ENCODE measurements at places on chromosomes 13 and 19. TPM values are rescaled to one million over a fixed set of nuclear protein-coding genes. Genes with fewer than 3 reads are reported as not detected.

MISP gene
- not detected for total RNA-seq

ZNF530 gene
- 3.6 TPM for total RNA-seq

EXOC3L2 gene
- total RNA-seq = not detected

TMEM145 gene
- total RNA-seq = not detected

HOMER3 gene
- 105 TPM for total RNA-seq

HPN gene
- not detected for total RNA-seq

TRPC4 gene
- 17.2 TPM for total RNA-seq

CYP4F8 gene
- not detected for total RNA-seq

LAIR1 gene
- not detected for total RNA-seq

CD22 gene
- total RNA-seq = 0.56 TPM

RRAS gene
- total RNA-seq = 44.3 TPM

WDR87 gene
- total RNA-seq = not detected

LDLR gene
- 269 TPM for total RNA-seq

ADAMTSL5 gene
- 3.7 TPM for total RNA-seq

PRR36 gene
- not detected for total RNA-seq

ADAMTS10 gene
- 12.0 TPM for total RNA-seq

LRRC25 gene
- total RNA-seq = not detected

FPR1 gene
- total RNA-seq = not detected

LGALS4 gene
- not detected for total RNA-seq

LGI4 gene
- total RNA-seq = 0.06 TPM

CNOT3 gene
- total RNA-seq = 15.3 TPM

CFD gene
- 0.79 TPM for total RNA-seq

CGB2 gene
- not detected for total RNA-seq

IL17D gene
- 5.3 TPM for total RNA-seq

ZNF221 gene
- total RNA-seq = 7.8 TPM

SIAH3 gene
- not detected for total RNA-seq

ADM5 gene
- 0.40 TPM for total RNA-seq

MYBPC2 gene
- not detected for total RNA-seq

JSRP1 gene
- not detected for total RNA-seq

Data from aortic smooth muscle cell (primary cell).